A549 treated with Hydrocortisone at 1 μM for 4 hours (cell line): ENCODE measurements at places on chromosomes 2 and 18. TPM values are rescaled to one million over a fixed set of nuclear protein-coding genes. Genes with fewer than 3 reads are reported as not detected.

ARHGEF33 gene
- total RNA-seq = 0.02 to 0.05 TPM (median 0.02 TPM) in 4 of 5 replicates, not detected in the other

CD28 gene
- total RNA-seq = not detected in 5 replicates

MFF gene
- total RNA-seq = 98.8 to 111 TPM (median 103 TPM) in 5 replicates

ELOA2 gene
- total RNA-seq = not detected in 5 replicates

MAL gene
- total RNA-seq = 0.15 to 0.23 TPM (median 0.20 TPM) in 5 replicates

PTPRM gene
- 27.1 to 36.1 TPM (median 33.7 TPM) in 5 replicates for total RNA-seq

LCT gene
- 0.02 to 0.05 TPM (median 0.05 TPM) in 5 replicates for total RNA-seq

HOXD1 gene
- total RNA-seq = 0.15 to 0.27 TPM (median 0.22 TPM) in 5 replicates

DNER gene
- total RNA-seq = 10.4 to 13.8 TPM (median 11.2 TPM) in 5 replicates

POTEC gene
- not detected in 5 replicates for total RNA-seq

GKN2 gene
- 1.8 to 3.1 TPM (median 2.5 TPM) in 5 replicates for total RNA-seq

SOX11 gene
- not detected in 5 replicates for total RNA-seq

KCNJ3 gene
- total RNA-seq = not detected in 5 replicates
